ENCODE measurements at places on chromosomes 4 and X. TPM values are rescaled to one million over a fixed set of nuclear protein-coding genes. Genes with fewer than 3 reads are reported as not detected.

DNA sequence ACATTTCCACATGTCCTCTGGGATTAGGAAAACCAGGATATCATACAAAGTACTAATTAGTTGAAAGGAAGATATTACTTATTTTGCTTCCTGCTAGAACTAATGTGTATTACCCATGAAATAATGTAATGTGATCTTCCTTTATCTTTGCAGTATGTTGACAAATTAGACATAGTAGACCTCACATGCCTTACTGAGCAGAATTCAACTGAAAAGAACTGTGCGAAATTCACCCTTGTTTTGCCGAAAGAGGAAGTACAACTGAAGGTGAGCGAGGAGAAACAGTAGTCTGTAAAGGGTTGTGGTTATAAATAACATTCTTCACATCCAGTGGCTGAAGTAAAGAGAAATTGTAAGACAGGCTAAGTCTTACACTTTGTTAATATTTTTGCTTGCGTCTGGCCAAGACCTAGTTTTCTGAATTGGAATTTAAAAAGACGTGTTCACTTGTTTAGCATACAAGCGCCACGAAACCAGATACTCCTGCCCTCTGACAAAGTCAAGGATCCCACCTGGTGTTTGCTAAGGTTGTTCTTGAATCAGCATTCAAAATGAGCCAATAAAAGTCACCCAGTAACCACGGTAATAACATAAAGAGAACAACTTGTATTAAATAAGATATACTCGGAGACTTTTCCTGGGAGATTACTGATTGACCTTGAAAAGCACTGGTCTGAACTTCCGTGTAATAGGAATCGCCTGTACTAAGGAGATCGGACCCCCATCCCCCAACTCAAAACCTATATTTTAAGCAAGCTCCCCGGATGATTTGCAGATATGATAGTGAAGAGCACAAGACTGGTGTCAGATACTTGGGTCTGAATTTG is 16.9 kb downstream of the STAP1 start:
- no peaks in the 10 kb centered on the region for H3K27me3 ChIP-seq
- no peak for DNase-seq
- H3K4me1 ChIP-seq = no peaks in the 10 kb centered on the region

DNA sequence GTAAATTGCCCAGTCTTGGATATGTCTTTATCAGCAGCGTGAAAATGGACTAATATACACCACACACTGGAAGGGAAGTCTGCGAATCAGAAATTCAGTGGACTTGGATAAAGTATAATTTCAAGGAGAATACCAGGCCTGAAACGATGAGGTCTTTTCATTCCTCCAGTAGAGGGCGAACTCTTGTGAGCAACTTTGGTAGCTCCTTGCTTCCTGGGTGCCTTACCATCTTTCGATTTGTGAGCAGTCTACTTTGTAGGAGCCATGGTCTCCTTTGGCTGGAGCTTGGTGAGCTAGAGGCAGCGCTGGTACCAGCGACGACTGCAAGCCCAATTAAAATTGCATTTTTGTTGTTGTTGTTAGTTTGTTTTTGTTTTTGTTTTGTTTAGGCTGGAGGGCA is 791.9 kb downstream of the FAT4 start:
- DNase-seq = no peak
- no peaks in the 10 kb centered on the region for H3K27me3 ChIP-seq
- no peaks in the 10 kb centered on the region for H3K36me3 ChIP-seq
- H3K4me3 ChIP-seq = no peak overlapping the region
- H3K4me1 ChIP-seq = no peaks in the 10 kb centered on the region

- DNase-seq = no peak
- no peaks in the 10 kb centered on the region for H3K36me3 ChIP-seq
- no peak overlapping the region for H3K27ac ChIP-seq
- no peak overlapping the region for H3K4me3 ChIP-seq
- H3K4me1 ChIP-seq = peaks cover 4% of the 10 kb centered on the region
These were observed 54.8 kb downstream of the TBL1X start for GRCh38 chrX:9519546-9520216.

- H3K4me1 ChIP-seq = no peaks in the 10 kb centered on the region
- no peaks in the 10 kb centered on the region for H3K36me3 ChIP-seq
- no peak overlapping the region for H3K27ac ChIP-seq
- no peaks in the 10 kb centered on the region for H3K27me3 ChIP-seq
- DNase-seq = no peak
These were observed 903.0 kb upstream of the SLIT2 start for GRCh38 chr4:19348746-19349145.

GRCh38 chr4:99723612-99724011 is 66.0 kb upstream of the C4orf54 start:
- H3K27me3 ChIP-seq = no peaks in the 10 kb centered on the region
- H3K4me3 ChIP-seq = no peak overlapping the region
- no peak for DNase-seq
- H3K27ac ChIP-seq = peak overlapping the region; percentile 3
- H3K4me1 ChIP-seq = peaks cover 16% of the 10 kb centered on the region

Gene RBMXL3
- not detected for total RNA-seq

GRCh38 chr4:19030048-19030447 is 1008.5 kb upstream of the LCORL start:
- no peaks in the 10 kb centered on the region for H3K27me3 ChIP-seq
- no peaks in the 10 kb centered on the region for H3K4me1 ChIP-seq
- no peak overlapping the region for H3K27ac ChIP-seq
- DNase-seq = no peak

- no peaks in the 10 kb centered on the region for H3K4me1 ChIP-seq
- no peak overlapping the region for H3K27ac ChIP-seq
- no peak overlapping the region for H3K4me3 ChIP-seq
- no peaks in the 10 kb centered on the region for H3K36me3 ChIP-seq
These were observed 51.5 kb upstream of the ATOH1 start for GRCh38 chr4:93777081-93777460.

DNA sequence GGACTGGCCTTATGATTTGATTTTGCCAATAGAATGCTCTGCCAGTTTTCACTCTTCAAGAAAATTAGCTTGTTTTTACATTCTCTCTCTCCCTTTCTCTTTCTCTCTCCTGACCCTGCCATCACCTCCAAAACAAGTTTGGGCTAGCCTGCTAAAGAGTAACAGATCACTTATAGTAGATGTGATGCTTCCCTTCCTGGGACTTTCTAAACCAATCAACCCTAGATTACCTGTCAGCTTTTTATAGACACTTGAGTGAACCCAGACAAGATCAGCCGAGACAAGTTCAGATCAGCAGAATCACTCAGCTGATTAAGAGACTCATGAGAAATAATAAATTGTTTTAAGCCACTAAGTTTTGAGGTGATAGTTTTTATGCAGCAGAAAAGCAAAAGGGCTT is 521.2 kb downstream of the ANKRD50 start:
- H3K27ac ChIP-seq = no peak overlapping the region
- no peak overlapping the region for H3K4me3 ChIP-seq
- H3K27me3 ChIP-seq = no peaks in the 10 kb centered on the region
- no peak for DNase-seq
- no peaks in the 10 kb centered on the region for H3K4me1 ChIP-seq

- no peak for DNase-seq
- H3K27me3 ChIP-seq = no peaks in the 10 kb centered on the region
- no peak overlapping the region for H3K27ac ChIP-seq
- no peak overlapping the region for H3K4me3 ChIP-seq
These were observed 58.0 kb downstream of the FGF16 start for GRCh38 chrX:77505227-77505626.

GRCh38 chr4:38671592-38671940 is 7.6 kb downstream of the KLF3 start:
- no peak for DNase-seq
- no peaks in the 10 kb centered on the region for H3K36me3 ChIP-seq
- H3K4me3 ChIP-seq = peak overlapping the region; percentile 9
- H3K27me3 ChIP-seq = no peaks in the 10 kb centered on the region

Gene THAP6
- total RNA-seq = 16.7 TPM
